Osteocyte (in vitro differentiated cells): ENCODE measurements at places on chromosomes 6 and 20.

GRCh38 chr20:37564388-37565133 lies 36.9 kb upstream of the BLCAP start:
- peak; percentile 89 for DNase-seq

DNA sequence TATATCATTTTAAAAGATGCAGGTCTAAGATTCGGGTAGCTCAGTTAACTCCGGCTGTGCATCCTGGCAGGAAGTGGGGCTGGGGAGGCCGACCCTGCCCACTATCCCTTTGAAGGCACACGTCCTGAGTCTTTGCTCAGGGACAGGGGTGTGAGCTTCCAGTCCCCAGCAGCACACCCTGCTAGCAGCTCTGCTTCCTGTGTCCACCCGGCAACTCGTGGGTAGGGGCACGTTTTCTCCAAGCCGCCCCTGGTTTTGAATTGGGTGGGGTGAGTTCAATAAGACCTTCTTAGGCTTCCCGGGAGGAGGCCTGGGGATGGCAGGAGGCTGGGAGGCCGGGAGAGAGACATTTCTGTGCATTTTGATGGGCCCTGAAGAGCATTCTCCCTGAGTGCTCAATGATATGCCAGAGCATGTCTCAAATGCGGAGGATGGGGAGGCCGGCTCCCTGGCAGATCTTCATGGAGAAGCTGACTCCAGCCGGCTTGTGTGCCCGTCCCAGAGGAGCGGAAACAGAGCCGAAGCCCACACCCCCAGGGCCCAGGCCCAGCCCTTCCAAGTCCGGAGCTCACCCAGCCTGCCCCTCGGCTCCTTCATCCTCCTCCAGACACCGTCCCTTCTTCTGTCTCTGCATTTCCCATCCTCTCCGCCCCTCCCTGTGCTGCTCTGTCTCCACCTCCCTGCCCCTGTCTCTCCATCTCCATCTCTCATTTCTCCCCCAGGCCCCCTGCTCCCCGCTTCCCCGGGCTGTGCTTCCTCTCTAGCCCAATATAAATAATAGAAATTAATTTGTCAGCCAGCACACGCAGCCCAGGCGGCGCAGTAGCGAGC lies 36.3 kb upstream of the ZFAND3 start:
- no peak for DNase-seq

DNA sequence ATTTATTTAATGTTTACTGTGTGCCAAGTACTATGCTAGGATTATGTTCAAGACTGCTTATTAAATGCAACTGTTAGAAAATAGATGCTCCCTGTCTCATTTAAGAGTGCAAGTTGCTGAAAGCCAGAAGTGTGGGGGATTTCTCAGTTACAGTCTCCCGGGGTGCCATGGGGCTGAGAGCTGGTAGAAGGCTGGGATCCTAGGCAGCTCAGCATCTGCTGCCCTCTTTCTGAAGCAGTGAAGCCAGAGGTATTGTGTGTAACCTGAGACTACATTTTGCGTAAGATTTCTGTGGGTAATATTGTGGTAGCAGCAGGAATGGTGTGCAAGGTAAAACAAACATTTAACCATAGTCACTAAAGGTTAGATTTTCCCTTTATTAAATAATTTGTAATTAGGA lies 120.6 kb downstream of the AKAP7 start:
- no peak for DNase-seq

GRCh38 chr6:87656857-87657256 lies 45.2 kb downstream of the AKIRIN2 start:
- no peak for DNase-seq

GRCh38 chr6:37982317-37982716 lies 162.8 kb downstream of the ZFAND3 start:
- DNase-seq: no peak
